ENCODE measurements at places on chromosomes 3 and 15.
A peak's percentile ranks its signal among the peaks of the same experiment; 100 is the strongest.

GRCh38 chr15:97504031-97504792, 456.3 kb upstream of the ARRDC4 start:
- DNase-seq: no peak

GRCh38 chr3:10575601-10576160, 70.3 kb upstream of the ATP2B2 start:
- DNase-seq: no peak

- no peak for DNase-seq
Observed at GRCh38 chr15:63104727-63105126, 16.9 kb upstream of the LACTB start.

GRCh38 chr15:76973362-76973743, 21.6 kb upstream of the PSTPIP1 start:
- peak; percentile 54 for DNase-seq

- no peak for DNase-seq
Observed at GRCh38 chr3:71582612-71583565, 639 bp downstream of the FOXP1 start.

GRCh38 chr3:4493941-4494894, 1.1 kb downstream of the ITPR1 start:
- DNase-seq: no peak

- DNase-seq: no peak
Observed at GRCh38 chr3:194306109-194306686, 44.9 kb downstream of the CPN2 start.

GRCh38 chr3:61146010-61146890, 105.0 kb downstream of the FHIT start:
- peak; percentile 60 for DNase-seq

GRCh38 chr15:55126111-55126510, 70.6 kb downstream of the RSL24D1 start:
- no peak for DNase-seq

DNA sequence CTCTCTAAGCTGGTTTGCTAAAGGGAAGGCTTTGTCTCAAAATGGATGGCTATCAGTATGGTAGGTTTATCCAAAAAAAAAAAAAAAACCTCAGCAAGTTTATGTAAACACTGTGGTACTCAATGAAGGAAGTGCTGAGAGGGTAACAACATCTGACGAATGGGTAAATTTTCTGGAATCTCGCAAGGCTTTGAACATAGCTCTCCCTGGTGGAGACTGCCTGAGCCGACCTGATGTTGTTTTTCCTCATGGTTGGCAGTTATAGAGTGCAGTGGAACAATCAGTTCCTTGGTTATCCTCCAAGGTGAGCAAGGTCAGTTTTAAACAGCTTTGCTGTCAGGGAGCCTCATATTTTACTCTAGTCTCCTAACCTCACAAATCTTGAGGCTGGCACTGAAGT, 94.6 kb downstream of the ZPLD1 start:
- no peak for DNase-seq

DNA sequence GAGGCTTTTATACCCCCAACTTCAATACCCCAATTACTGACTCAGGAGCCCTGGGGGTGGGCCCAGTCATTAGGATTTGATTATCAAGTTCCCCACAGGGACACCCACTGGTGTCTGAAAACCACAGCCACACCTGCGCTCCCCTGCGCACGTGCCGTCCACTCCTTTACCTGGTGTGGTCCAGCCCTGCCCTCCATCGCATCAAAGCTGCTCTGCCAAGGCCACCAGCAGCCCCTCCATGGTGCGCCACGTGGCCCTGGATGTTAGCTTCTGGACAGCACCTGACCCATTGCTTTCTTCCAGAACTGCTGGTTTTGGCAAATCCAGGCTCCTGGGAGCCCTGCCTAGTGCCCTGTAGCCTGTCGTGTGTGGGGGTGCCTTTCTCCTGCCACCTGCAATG, 136.3 kb downstream of the NSMCE3 start:
- no peak for DNase-seq

GRCh38 chr15:69606144-69606543, 153.5 kb downstream of the RPLP1 start:
- no peak for DNase-seq

DNA sequence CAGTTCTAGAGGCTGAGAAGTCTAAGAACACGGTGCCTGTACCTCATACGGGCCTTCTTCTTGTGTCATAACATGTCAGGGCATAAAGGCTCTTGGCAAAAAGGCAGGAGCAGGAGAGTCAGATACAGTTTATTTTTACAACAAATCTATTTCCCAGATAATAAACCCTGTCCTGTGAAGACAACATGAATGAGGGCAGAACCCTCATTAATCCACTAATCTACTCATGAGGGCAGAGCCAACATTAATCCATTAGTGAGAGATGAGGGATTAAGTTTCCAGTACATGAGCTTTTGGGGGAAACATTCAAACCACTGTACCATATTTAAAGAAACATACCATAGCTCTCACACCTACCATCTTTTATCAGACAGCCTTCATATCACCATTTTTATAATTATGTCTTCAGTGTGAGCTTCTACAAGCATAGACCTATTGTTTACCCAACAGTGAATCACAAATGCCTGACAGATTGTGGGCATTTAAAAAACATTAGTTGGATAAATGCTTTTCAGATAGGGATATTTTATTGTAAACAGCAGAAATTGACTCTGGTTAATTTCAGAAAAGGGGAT, 645.8 kb downstream of the GRM7 start:
- DNase-seq: no peak

DNA sequence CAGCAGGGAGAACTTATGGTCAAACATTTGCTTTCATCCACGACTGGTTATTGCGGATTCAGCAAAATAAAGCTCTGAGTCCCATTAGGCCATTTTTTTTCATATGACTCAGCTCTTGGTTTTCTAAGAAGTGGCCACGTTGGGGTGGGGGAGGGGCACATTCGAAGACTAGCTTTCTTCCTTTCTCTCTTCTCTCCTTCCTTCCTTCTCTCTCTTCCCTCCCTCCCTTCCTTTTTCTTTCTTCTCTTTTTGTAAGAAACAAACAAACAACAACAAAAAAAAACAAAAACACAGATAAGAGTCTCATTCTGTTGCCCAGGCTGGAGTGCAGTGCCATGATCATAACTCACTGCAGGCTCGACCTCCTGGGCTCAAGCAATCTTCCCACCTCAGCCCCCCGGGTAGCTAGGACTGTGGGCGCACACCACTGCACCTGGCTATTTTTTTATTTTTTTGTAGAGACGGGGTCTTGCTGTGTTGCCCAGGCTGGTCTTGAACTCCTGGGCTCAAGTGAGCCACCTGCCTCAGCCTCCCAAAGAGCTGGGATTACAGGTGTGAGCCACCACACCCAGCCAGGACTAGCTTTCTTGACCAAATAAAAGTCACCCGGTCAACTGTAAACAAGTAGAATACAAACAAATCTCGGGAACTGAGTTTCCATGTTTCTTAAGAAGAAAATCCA, 41.6 kb downstream of the ABCC5 start:
- DNase-seq: no peak

GRCh38 chr3:15964605-15965442, 167.0 kb upstream of the ANKRD28 start:
- no peak for DNase-seq

DNA sequence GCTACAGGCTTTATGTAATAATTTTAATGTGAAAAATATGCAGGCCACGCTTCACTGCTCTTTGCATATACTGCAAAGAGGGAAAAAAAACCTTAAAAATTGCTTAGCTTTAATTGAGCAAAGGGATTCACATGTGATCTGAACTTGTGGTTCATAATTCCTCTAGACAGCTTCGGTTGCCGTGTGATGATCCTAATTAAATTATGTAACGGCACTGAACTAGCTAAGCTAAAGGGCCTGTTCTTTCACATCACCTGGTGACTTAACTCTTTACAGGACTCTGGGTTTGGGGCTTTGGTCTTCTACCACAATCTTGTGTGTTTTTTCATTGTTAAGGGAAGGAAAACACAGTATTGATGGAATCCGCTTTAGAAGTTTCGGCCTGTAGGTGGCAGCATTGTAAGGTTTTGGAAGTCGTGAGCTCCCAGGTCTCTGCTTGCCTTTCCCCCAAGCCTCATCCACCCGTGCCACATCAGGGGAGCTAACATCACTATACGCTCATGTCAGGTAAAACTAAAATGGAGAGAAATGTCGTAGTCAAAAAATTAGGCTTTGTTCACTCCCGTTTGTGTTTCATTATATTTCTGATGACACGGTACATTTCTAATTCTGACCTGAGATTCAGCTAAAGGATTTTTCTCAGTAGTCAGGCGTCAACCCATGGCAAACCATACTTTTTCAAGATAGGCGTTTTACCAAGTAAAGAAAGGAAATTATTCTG, 205.6 kb upstream of the DPH6 start:
- peak; percentile 68 for DNase-seq

DNA sequence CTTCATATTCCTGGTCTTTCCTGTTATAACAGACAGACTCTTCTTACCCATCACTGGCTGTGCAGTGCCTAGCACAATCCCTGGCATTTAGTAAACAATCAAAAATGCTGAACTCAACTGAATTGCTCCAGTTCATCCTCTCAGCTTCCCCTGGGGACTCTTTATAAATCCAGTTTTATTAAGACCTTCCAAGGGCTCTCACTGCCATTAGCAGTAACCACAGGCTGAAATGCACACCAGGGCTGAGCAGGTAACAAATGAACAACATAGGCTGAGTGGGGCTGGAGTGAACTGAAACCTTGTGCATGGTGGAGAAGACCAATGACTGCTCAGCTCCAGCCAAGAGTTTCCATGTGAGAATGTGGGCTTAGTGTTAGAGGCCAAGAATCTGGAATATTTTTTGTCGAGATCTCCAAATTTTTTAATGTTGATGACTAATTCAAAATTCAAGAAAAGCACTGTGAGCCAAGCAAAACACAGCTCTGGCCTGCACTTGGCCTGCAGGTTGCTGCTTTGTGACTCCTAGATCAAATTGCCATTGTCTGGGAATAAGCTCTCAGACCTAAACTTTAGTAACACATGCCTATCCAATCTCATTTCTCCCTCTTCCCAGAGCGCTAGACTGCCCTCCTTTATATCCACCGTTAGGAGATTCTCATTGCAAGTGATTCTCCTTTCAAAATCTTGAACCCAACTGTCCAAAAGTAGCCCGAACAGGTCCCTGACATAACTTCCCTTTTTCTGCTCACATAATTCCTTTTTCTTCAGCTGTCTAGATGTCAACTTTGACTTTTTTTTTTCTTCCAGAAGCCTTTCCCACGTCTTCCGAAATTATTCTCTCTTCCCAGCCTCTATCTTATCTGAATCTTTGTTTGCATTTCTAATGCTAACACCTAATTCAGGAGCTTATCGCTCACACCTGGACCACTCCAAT, 7.4 kb downstream of the SQOR start:
- no peak for DNase-seq

GRCh38 chr3:69368129-69368741, 17.7 kb downstream of the FRMD4B start:
- no peak for DNase-seq

- DNase-seq: no peak
Observed at GRCh38 chr3:85171976-85172375, 213.2 kb downstream of the CADM2 start.

DNA sequence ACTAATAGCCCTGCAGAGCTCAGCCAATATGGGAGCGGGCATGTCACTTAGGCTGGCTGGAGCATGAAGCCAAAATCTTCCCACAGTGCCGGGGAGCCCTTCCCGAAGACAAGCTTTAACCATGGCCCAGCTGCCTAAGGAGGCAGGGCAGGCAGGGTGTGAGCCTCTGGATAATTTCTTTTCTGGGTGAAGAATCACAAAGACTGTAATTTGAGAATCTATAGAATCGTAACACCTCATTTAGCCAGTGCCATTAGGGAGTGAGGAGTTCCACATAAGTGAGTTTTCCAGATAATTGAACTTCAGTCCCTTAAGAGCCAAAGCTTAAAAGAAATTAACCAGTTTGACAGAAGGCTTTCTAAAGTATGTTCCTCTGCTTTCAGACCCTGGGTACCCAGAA, 40.2 kb upstream of the TLE3 start:
- DNase-seq: no peak

DNA sequence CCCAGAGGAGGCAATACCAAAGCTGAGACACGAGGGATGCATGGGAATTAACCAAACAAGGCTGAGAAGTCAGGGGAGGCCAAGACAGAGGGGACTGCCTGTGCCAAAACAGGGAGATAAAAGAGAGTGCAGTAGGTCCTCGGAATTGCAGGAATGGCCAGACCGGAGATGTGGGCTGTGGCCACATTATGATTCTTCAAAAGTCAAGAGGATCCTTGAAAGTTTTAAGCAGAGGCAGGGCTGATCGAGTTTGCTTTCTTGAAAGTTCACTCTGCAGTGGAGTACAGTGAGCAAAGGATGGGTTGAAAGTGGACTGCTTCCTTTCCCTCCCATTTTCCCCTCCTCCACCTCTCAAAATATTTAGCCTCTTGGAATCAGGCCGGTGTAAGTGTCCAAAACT, 73.9 kb upstream of the ADAMTS9 start:
- no peak for DNase-seq

GRCh38 chr3:184713040-184713355, 1.1 kb upstream of the MAGEF1 start:
- no peak for DNase-seq

DNA sequence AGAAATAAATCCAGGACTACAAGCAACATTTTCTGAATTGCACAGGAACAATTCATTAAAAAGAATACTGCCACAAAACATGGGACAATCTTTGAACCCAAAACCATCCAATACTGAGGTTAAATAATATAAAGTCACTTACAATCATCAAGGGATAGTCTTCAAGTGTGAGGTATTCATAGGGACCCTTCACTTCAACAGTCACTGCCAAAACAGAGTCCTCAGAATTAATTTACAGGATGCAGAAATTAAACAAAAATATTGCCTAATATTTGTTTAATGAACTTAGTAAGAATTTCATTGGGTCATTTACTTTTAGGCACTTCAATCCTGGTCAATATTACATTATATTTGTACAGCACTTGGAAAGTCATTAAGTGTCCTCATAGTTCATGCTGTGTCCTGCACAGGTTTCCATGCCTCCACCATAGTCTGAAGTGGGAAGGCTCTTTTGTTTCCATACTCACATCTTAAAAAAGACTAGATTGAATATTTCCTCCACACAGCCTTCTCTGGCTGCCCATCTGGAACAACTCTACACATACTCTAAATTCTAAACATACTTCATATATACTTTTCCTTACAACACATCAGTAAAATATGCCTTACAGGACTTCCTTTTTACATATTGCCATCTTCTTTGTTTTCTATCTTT, 31.6 kb upstream of the VPS39 start:
- no peak for DNase-seq

DNA sequence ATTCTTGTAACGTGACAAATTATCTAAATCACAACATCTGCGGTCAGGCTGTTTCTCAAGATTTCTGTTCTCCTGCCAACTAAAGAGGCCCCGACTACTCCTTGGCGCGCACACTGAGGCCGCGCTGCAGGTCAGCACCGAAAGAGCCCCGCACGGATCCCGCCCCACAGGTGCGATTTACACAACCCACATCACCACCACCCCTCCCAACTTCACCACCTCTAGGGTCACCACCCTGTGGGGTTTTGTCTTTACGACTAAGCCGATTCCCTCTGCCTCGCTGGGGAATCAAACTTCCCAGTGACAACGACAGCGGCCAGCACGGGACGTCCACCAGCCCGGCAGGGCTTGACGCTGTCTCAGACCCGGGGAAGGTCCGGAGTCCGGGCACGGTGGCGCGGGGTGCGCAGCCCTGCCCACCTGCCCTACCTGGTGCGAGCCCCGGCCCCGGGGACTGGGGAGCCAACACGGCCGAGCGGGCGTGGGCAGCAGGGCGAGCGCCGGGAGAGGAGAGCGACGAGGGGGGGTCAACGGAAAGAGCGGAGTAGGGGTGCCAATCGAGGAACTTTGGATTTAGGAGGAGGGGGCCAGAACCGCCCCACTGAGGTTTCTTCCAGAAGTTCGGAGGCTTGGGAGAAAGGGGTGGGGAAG, 764 bp downstream of the UACA start:
- no peak for DNase-seq
